ENCODE measurements at places on chromosomes 7 and 10.

DNA sequence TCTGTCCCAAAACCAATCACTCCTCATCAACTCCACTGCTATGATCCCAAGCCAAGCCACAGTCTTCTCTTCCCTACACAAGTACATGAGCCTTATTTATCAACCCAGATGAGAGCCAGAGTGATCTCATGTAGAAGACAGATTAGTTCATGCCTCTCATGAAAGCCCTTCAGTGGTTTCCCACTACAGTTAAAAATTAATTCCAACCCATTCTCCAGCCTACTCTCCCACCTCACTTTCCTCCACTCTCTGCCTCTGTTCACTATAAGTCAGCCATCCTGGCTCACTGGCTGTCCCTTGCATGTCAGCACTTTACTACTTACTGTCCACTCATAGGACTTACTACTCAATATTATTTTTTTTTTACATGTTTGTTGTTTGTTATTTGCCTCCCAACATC is 67.3 kb downstream of the CACUL1 start:
- no peak for DNase-seq

DNA sequence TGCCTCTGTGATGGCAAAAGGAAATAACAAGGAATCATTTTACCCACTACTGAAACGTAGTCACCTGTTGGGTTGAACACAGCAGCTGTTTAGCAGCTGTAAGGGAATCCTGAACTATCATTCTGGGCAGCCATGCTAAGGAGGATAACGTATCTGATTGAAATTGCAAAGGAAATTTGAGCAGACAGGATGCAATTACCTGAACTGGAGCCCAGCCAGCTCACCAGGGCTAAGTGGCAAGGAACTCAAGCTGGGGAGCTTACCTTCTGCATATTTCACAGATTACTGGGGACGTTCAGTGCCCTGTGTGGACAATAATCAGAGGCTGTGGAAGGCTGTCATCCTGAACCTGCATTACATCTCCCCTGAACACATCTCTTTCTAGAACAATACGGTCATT is 650.5 kb downstream of the SORCS3 start:
- no peak for DNase-seq

- no peak for DNase-seq
Observed at GRCh38 chr10:102808380-102808779, 28.8 kb downstream of the CYP17A1 start.

DNA sequence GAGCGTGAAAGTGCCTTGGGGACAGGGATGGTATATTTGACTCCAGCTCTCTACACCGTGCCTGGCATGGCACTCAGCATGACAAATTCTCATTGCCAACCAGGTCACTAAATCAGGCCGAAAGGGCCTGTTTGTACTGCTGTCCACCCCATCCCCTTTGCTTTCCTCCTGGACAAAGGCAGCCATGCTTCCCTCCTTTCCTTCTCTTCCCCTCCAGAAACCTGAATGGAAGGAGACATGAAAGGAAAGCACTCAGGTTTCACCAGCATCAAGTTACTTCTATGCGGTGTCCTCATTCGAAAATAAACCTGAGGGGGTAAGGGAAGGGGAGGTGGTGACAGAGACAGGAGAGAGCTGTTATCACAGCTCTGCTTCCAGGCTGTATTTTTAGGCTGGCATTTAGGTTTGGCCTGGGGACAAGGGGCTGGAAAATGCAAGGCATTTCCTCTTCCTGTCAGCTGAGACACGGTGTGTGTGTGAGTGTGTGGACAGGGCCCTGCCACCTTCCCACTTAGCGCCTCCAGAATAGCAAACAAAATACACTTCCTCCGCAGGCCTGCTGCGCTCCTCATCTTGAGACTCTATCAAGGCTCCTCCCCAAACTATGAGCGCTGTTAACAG is 79.9 kb upstream of the COL13A1 start:
- DNase-seq = no peak

GRCh38 chr7:131211500-131211899 is 116.2 kb upstream of the MKLN1 start:
- no peak for DNase-seq

GRCh38 chr7:139851770-139852481 is 22.9 kb downstream of the TBXAS1 start:
- no peak for DNase-seq

DNA sequence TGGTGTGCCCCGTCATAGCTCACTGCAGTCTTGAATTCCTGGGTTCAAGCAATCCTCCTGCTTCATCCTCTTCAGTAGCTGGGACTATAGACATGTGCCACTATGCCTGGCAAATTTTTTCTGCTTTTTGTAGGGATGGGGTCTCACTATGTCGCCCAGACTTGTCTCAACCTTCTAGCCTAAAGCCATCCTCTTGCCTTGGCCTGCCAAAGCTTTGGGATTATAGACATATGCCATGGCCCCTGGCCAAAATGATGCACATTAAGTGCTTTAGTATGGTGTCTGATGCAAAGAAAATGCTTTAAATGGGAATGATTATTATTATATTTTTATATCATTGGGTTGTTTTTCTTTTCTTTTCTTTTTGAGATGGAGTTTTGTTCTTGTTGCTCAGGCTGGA is 33.2 kb upstream of the VCL start:
- DNase-seq = no peak

GRCh38 chr7:311796-312195 is 21.8 kb downstream of the FOXL3 start:
- no peak for DNase-seq

DNA sequence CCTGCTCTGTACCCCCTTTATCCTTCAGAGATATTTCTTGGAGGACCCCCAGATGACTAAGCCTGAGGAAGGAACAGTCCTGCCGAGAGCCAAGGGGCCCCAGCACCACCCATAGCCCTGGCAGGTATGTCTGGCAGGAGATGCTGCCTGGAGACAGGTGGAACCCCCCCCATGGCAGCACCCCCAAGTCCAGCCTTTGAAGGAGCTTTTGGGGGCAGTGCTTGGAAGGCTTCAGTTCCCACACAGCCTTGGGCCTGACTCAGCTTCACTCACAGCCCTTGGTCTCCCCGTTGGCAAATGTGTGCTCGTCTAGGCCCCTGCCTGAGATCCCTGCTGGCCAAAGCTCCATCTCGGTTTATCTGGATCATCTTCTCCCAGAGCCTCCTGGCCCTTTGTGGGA is 23.0 kb upstream of the PCBD1 start:
- no peak for DNase-seq

DNA sequence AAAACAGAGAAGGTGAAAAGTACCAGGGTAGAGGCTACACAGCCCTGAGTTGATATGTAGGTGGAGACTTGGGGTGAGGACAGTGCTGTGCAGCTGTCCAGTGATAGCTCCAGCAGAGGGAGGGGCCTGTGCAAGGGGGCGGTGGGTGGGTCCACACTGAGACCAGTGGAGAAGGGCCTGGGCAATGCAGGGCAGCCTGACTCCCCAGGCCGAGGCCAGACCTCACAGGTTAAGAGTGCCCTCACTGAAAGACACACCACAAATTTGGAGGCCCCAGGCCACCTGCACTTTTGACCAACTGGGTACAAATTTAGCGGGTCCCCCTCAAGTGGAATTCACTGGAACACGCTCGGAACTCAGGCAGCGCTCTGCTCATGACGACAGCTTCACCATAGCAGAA is 6.7 kb upstream of the RASGEF1A start:
- DNase-seq = no peak

- DNase-seq = no peak
Observed at GRCh38 chr7:148709014-148709413, 10.3 kb downstream of the CUL1 start.

DNA sequence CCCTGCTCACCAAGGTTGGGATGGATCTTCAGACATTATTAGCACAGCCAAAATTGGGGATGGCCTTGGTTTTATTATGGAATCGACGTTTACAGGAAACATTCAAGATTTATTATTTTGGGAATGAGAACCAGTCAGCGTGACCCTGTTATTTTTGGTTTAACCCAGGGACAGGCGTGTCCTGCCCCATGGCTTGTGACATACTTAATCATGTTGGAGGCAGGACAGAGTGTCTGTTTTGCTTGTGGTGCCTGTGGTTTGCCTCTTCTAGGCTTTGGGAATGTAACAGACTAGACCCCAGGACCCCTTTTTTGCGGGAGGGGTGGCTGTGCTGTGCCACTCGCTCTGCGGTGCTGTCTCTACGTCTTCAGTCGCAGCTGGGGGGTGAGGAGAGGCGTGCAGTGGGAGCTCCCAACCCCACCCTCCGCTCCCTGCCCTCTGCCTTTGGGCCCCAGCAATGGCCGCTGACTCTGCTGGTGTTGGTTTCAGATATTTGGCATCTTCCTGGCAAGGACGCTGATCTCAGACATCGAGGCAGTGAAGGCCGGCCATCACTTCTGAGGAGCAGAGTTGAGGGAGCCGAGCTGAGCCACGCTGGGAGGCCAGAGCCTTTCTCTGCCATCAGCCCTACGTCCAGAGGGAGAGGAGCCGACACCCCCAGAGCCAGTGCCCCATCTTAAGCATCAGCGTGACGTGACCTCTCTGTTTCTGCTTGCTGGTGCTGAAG is 20.1 kb upstream of the SH2D4B start:
- no peak for DNase-seq

- no peak for DNase-seq
Observed at GRCh38 chr7:64884913-64885370, 18.1 kb upstream of the ZNF273 start.

DNA sequence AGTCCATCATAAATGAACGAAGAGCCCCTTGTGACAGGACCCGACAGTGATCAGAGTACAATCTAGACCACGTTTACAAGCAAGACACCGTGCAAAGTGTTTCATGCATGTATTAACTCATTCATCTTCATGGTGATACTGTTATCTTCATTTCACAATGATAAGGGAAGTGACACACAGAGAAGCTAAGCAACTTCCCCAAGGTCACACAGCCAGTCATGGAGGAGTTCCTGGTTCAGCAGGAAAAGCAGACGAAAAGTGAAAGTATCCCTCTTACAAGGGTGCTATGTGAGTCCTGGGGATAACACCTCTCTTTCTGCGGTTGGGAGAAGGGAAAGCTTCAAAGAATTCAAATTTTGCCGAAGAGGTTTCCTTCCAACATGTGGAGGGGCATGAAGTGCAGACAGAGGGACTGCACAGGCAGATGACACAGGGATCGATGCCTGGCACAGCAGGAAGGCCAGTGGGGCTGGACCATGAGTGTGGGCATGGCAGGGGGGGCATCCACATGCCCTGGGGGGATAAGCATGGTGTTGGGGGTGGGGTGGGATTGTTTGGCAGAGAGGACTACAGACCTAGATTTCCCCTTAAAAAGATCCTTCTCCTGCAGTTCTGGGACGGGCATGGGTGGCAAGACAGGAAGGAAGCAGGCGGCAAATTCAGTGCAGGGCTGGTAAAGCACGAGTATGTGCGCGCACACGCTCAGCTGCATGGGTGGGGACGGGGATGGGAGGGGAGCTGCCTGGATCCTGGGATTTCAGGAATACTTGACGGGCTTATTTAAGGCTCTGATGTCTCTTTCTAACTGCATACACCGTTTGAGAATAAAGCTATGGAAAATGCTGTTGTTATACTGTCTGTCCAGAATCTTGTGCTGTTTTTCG is 33.5 kb upstream of the DDC start:
- DNase-seq = no peak

DNA sequence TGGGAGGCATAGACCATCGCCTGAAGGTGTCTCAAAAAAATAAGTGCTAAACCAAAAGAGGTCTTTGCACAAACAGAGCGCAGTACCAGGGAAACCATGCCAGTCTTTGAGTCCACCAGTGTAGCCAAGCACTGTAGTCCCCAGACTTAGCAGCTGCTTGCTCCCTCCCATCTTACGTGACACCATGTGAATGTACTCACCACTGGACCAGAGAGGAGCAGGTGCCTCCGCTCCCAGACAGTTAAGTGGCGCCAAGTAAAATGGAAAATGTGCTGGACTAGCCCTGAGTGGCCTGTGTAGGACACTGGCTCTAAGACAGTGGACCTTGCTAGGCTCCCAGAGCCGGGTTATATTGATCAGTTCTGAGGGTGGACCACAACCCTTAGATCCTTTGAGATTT is 47.7 kb upstream of the PLEKHA1 start:
- DNase-seq = no peak

DNA sequence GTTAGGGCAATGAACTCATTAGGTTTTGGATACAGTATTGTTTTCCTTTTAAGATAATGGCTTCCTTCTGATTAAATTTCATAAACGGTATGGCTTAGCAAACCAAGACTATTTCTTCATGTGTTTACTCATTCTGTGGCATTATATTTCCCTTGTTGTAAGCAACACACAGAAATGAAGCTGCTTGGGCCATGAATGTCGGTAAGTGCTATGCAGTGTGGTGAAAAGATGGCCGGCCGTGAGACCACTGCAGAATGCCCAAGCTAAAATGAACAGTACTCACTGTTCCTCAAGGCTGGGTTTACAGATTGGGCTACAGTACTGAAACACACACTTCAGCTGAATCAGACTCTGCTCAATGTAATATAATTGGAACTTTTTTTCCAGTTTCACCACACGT is 8.1 kb downstream of the APBB1IP start:
- DNase-seq = no peak

GRCh38 chr10:24695452-24695851 is 28.2 kb downstream of the ARHGAP21 start:
- no peak for DNase-seq

GRCh38 chr7:99839287-99840021 is 11.6 kb downstream of the CYP3A43 start:
- no peak for DNase-seq

GRCh38 chr7:67821116-67821515 is 824.5 kb downstream of the TYW1 start:
- DNase-seq = no peak

- no peak for DNase-seq
Observed at GRCh38 chr10:117253908-117254307, 13.0 kb downstream of the SLC18A2 start.

DNA sequence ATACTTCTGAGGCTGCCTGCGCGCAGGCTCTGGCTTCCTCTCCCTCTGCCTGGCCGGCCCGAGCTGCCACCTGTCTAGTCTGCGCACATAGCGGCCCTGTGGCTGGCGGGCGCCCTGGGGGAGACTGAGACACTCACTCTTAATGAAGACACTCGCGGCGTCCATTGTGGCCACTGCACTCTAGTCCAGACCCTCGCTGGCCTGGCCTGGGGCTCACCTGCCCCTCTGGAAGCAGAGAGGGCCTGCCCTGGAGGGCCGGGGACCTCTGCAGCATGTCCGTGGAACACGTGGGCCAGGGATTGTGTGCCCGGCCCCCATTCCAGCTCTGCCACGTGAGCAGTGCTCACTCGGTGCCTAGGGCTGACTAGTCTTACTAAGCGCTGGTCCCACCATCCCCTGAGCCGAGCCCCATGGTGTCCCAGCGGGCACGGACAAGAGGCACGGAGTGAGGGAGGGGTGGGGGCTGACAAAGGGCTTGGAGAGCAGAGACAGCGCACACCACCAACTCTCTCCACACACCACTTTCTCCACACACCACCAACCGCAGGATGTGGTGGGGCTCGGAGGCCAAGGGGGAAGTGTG is 149.3 kb downstream of the ELFN1 start:
- no peak for DNase-seq

DNA sequence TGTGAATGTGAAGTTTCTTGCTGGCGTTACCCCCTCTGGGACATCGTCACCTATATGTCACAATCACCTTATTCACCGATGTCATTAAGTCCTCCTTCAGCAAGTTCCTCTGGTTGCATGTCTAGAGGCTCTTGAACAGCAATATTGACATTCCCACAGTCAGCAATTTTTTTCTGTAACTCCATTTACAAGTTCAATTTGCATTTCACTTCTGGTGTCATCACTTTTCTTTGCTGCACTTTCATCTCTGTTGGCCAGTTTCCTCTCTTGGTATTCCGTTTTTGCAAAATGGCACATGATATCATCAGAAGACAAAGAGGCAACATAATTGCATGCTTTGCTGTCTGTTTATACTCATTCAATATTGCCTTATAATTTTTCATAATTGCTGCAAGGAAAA is 69.8 kb downstream of the SRI start:
- DNase-seq = no peak

GRCh38 chr10:74813381-74814259 is 12.8 kb upstream of the KAT6B start:
- no peak for DNase-seq

- no peak for DNase-seq
Observed at GRCh38 chr7:105044449-105045070, 30.6 kb downstream of the KMT2E start.

Measured in GM12864 (cell line).